HFFc6 (cell line): ENCODE measurements at places on chromosomes 5 and 9. TPM values are rescaled to one million over a fixed set of nuclear protein-coding genes. Genes with fewer than 3 reads are reported as not detected.
A peak's percentile ranks its signal among the peaks of the same experiment; 100 is the strongest.

The CD74 gene
- not detected in 3 replicates for total RNA-seq

The PRELID2 gene
- total RNA-seq: 3.7 to 6.7 TPM (median 5.8 TPM) in 3 replicates

The TICAM2 gene
- 11.8 to 12.7 TPM (median 11.8 TPM) in 3 replicates for total RNA-seq

The PRDM9 gene
- total RNA-seq: not detected in 3 replicates

The EGFLAM gene
- total RNA-seq: 1.1 to 5.1 TPM (median 1.6 TPM) in 3 replicates

The PAEP gene
- not detected in 3 replicates for total RNA-seq

The CCDC152 gene
- 0.43 to 5.5 TPM (median 0.59 TPM) in 3 replicates for total RNA-seq

DNA sequence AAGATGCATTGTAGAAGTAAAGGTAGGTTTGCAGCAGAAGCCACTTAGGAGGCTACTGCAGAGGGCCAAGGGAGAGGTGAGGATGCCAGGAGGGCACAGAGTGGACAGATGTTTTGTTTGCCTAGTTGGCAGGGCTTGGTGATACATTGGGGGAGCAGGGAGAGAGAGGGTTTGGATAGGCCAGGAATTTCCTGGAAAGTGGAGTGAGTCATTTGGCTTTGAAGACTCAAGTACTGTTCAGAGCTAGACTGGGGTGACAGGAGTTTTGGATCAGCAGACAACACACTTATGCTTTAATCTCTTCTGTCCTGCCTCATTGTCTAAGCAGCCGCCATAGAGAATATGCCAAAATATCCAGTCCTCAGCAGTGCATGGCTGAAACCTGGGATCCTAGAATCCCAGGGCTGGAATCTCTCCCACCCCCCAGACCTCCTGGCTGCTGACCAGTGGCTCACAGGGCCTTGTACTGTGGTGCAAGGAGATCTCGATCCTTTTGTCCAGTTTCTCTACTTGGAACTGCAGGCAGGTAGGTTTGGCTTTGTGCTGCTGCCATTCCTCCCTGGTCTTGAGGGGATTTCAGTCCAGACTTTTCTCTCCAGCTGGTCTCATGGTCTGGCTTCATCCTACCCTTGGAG, 11.0 kb downstream of the TMEM268 start:
- peak; percentile 74 for DNase-seq

- no peak for DNase-seq
Measured at GRCh38 chr5:21810737-21811316, 1042.3 kb downstream of the CDH12 start.

DNA sequence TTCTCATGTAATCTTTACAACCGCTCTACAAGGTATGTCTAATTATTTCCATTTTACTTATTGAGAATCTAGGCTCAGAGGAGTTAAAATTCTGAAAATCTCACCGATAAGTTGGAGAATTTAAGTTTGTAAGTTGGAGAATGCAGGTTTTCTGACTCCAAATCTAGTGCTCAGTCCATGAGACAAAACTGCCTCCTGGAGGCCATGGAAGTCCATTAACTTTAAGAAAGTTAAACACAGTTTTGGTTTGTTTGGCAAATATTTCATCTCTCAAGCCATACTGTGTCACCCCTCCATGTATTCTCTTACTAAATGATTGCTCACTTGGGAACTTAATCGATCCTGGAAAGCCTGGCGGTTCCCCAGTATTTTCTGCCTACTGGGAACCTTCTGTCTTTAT, 52.6 kb downstream of the INIP start:
- peak; percentile 10 for DNase-seq

GRCh38 chr9:113151696-113152630, 1.2 kb downstream of the SLC31A2 start:
- DNase-seq: no peak
